ENCODE measurements at places on chromosomes 5 and 9.
A peak's percentile ranks its signal among the peaks of the same experiment; 100 is the strongest.

GRCh38 chr9:21528123-21528808 lies 46.2 kb upstream of the IFNE start:
- no peak for DNase-seq

- DNase-seq = no peak
These were observed 41.1 kb downstream of the ISOC1 start for GRCh38 chr5:129135633-129136032.

DNA sequence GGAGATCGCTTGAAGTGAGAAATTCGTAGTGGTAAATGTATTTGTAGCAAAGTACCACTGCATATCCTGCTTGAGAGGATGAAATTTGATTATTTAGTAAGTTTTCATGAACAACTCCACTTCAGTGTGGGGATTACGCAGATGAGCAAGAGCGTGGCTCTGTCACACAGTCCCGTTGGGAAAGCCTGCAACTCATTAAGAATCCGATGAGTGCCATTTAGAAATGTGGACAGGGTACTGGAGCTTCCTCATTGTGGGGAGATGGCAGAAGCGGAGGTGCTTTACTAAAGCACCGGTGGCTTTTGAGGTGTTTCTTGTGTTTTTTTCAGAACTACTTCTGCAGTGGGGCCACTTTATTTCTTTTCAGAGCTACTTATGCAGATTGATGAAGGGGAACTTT lies 1.4 kb downstream of the TJP2 start:
- DNase-seq = no peak

DNA sequence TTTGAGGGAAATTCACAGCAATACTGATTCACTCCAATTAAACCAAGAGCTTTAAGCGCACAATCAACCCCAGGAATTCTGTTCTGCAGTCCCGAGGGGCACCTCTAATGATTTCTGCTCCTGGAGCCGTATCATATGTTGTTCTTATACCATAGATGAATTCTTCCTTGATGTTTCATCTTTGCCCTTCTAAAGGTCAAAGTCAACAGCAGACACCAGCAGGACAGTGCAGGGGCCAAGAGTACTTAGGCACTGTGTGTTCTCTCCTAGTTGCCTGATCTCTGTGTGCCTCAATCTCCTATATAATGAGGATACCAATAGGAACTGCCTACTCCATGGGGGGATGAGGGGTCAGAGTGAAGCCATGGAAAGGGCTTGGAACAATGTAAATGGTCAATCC lies 16.5 kb downstream of the EPB41L4B start:
- DNase-seq = no peak

- DNase-seq = no peak
These were observed 101.4 kb downstream of the TMEM167A start for GRCh38 chr5:82975812-82976211.

GRCh38 chr5:177124486-177124991 lies 9.0 kb upstream of the NSD1 start:
- peak; percentile 18 for DNase-seq

GRCh38 chr9:69984831-69985230 lies 58.8 kb upstream of the MAMDC2 start:
- no peak for DNase-seq

GRCh38 chr5:179794575-179794974 lies 789 bp downstream of the LTC4S start:
- DNase-seq = no peak

GRCh38 chr9:136140966-136141365 lies 22.3 kb upstream of the TMEM250 start:
- DNase-seq = no peak

- no peak for DNase-seq
These were observed 1.3 kb downstream of the RAI14 start for GRCh38 chr5:34657274-34657921.

- no peak for DNase-seq
These were observed 5.9 kb upstream of the CFAP90 start for GRCh38 chr5:7856855-7857254.

All from CD4-positive, alpha-beta T cell treated with Interferon gamma for 1 hour (primary cell).